Epithelial cell of esophagus (primary cell): ENCODE measurements at places on chromosomes 1 and 21.

GRCh38 chr1:15667362-15667761 is 16.8 kb upstream of the PLEKHM2 start:
- no peak for DNase-seq

DNA sequence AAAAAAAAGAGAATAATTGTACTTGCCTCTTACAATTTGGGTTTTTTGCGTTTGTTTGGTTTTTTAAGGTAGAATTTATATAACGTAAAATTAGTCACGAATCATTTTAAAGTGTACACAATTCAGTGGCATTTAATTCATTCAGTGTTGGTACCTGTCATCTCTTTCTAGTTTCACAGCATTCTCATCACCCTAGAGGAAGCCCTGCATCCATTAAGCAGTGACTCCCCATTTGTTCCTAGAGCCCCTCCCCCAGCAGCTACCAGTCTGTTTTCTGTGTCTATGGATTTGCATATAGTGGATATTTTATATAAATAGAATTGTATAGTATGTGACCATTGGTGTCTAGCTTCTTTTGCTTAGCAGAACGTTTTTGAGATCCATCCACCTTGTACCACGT is 233.2 kb upstream of the FMN2 start:
- DNase-seq: no peak

DNA sequence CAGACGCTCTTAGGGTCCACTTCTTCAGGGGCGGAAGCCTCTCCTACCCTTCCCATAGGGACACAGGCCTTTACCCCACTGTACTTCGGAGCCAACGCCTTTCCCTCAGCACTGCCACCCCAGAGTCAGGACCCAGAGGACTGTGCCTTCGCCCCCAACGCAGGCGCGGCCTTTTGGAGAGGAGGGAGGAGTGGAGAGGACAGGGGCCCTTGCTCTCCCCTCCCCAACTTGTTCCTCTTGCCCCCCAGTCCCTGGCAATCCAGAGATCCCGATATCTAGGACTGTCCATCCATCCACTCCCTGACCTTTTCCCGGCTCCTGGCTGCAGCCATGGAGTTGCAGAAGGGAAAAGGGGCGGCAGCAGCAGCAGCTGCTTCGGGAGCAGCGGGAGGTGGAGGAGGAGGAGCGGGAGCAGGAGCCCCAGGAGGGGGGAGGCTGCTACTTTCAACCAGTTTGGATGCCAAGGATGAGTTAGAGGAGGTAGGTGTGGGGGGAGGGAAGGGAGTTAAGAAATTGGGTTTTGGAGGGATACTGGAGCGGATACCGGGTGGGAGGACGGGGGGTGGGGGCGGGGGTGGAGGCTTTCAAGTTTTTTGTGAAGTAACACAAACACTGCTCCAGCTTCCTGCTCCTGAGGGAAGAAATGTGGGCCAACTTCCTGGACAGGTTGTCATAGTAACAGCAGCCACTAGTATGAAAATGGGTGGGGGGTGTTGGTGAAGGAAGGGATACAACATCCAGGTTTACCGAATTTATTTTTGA is 636 bp downstream of the INTS3 start:
- DNase-seq: peak; percentile 16

- DNase-seq: no peak
Observed at GRCh38 chr1:230794871-230795605, 47.9 kb downstream of the CAPN9 start.

DNA sequence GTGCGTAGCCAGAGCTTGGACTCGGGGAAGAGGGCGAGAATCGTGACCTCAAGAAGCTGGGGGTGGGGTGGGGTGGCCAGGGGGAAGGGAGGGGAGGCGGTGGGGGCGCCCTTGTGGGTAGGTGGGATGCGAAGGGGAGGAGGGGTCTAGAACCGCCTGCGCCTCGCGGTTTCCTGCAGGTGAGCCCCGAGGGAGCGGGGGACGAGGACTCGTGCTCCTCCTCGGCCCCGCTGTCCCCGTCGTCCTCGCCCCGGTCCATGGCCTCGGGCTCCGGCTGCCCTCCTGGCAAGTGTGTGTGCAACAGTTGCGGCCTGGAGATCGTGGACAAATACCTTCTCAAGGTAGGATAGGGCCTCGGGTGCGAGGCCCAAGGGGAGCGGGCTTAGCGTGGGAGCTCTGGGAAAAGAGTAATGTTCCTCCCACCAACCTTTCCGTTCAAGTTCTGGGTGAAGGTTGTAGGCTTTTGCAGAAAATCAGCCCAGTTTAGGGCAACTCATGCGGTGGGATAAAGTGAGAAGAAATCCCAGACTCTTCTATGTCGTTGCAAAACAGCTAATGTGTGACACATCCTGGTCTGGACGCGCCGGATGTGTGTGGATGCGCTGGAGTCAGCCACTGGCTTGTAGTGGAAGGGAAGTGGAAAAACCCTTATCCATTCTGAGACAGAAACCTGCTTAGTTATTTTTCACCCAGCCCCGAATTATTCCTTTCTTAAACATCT is 2.9 kb downstream of the LHX8 start:
- peak; percentile 55 for DNase-seq

- DNase-seq: no peak
Observed at GRCh38 chr1:222652676-222653075, 34.8 kb downstream of the MIA3 start.

DNA sequence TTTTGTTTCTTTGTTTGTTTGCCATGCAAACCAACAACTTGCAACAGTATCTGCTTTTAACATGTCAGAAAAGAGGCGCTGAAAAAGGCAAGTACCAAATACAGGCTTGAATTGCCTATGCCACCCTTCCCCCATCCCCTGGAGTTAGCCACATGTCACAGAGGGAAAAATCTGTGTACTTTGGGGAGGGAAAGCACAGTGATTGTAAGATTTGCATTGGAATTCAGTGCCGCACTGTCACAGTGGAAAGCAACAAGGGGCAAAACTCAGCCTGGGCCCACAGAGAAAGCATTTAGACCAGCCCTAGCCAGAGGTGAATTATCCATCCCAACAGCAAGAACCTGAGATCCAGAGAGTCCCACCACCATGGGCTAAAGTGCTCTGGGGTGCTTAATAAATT is 52.4 kb upstream of the ACADM start:
- DNase-seq: no peak

DNA sequence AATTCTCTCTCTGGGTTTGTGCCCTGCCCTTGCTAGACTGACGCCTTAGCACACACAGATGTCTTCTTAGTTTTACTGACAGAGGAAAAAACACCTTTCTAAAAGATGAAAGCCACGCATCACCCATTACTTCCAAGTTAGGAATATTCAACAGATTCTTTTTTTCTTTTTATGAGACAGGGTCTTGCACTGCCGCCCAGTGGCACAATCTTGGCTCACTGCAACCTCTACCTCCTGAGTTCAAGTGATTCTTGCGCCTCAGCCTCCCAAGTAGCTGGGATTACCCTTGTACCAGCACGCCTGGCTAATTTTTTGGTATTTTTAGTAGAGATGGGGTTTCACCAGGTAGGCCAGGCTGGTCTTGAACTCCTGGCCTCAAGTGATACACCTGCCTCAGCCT is 169.2 kb downstream of the APP start:
- DNase-seq: no peak

DNA sequence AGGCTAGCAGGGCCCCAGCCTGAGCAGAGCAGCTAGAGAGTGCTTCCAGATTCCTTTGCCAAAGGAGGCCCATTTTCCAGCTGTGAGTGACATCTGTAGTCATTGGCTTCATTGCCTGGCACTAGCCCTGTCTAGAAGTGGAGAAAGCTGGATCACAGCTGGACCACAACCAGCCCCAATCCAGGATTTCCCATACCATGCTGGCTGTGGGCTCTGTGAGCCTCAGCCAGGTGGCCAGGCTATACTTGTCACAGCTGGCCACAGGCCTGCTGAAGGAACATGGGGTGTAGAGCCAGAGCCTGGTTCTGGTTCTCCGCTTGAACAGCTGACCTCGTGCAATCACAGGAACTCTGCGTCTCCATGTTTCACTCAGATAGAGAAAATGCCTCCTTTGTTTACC is 36.6 kb downstream of the RIMKLA start:
- DNase-seq: no peak

DNA sequence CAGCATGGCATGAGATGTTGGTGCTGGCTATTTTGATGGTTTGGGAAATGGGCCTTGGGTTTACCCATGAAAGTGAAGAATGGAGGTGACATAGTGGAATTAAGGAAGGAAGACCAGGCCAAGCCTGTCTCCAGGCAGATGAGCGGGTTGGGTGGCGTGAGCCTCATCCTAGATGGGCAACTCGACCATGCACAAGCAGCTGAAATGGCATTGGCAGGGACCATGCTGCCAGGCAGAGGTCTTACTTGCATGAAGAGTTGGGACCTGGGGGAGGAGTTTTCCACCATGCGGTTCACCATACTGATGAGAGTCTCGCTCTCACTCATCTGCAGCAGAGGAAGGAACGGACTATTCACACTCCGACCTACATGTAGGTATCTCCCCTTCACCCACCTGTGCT is 37.5 kb upstream of the GOLT1A start:
- no peak for DNase-seq

- peak; percentile 23 for DNase-seq
Observed at GRCh38 chr1:196481616-196482015, 126.6 kb downstream of the KCNT2 start.

- DNase-seq: no peak
Observed at GRCh38 chr1:159510229-159510541, 25.6 kb downstream of the OR10J5 start.

DNA sequence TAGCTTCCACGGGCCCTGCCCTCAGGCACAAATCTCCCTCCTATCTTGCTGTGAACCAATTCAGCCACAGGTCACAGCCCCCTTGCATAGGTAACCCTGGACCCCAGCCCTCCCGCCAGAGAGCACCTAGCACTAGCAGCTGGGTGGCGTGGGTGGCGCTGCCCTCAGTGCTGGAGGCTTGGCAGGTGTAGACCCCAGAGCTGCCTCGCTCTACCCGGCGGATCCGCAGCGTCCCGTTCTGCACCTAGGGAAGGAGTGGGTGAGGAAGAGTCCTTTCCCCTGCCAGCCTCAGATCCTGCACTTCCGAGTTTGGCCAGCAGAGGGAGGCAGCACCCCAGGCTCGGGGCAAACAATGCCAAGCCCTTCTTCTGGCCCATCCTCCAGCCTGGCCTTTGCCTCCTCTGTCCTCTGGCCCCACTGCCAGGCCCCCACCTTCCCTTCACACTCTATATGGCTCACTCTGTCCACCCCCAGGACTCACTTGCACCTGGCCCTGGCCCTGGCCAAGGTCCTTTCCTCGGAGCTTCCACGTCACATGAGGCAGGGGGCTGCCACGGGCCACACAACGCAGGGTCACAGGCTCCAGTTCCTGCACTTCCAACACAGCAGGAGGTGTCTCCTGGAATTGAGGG is 9.0 kb downstream of the IGSF9 start:
- DNase-seq: peak; percentile 70

DNA sequence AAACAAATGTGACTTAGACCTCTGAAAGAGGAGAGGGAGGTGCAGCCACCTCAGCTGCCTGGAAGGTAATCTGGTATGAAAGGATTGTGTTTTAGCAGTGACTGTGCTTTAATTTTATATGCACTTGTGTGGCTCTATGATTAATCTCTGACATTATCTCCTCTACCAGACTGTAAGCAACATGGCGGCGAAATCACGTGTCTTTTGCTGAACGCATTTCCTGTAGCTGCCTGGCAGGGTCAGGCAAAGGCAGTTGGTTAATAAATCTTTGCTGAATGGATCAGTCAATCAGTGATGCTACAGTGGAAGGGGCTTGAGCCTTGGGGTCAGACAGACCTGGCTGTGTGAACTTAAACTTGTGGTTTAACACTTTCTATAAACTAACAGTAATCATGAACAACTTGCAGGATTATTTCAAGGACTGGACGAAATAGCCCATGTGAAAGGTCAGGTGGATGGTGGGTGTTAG is 96.9 kb downstream of the ADSS2 start:
- DNase-seq: no peak

GRCh38 chr21:43025636-43026180 is 49.9 kb downstream of the CBS start:
- DNase-seq: no peak

- peak; percentile 78 for DNase-seq
Observed at GRCh38 chr1:9181990-9182783, 52.4 kb upstream of the H6PD start.

- DNase-seq: peak; percentile 44
Observed at GRCh38 chr1:201582705-201583442, 43.9 kb downstream of the NAV1 start.

- DNase-seq: no peak
Observed at GRCh38 chr1:178188306-178188705, 94.4 kb downstream of the RASAL2 start.

DNA sequence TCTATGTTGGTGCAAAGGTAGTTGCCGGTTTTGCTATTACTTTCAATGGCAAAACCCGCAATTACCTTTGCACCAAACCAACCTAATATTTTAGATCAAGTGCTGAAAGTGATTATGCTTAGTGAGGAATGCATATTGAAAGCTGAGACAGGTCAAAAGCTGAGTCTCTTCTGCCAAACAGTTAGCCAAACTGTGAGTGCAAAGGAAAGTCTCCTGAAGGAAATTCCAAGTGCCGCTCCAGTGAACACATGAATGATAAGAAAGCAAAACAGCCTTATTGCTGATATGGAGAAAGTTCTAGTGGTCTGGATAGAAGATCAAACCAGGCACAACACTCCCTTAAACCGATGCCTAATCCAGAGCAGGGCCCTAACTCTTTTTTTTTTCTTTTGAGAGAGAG is 83.1 kb upstream of the ERRFI1 start:
- no peak for DNase-seq
